ENCODE measurements at places on chromosomes 7 and 10. TPM values are rescaled to one million over a fixed set of nuclear protein-coding genes. Genes with fewer than 3 reads are reported as not detected.

- H3K4me1 ChIP-seq: no peaks in the 10 kb centered on the region
- no peaks in the 10 kb centered on the region for H3K27me3 ChIP-seq
- no peak overlapping the region for H3K4me3 ChIP-seq
- H3K36me3 ChIP-seq: no peaks in the 10 kb centered on the region
Measured at GRCh38 chr7:79528421-79528820, 75.0 kb upstream of the MAGI2 start.

GRCh38 chr7:51267169-51267568 is 49.4 kb downstream of the COBL start:
- peaks cover 8% of the 10 kb centered on the region for H3K27me3 ChIP-seq
- no peaks in the 10 kb centered on the region for H3K4me1 ChIP-seq
- H3K27ac ChIP-seq: no peak overlapping the region
- no peak overlapping the region for H3K4me3 ChIP-seq
- no peaks in the 10 kb centered on the region for H3K36me3 ChIP-seq
- no peak for DNase-seq

The CDCA7L gene
- total RNA-seq: 3.8 TPM

- H3K27ac ChIP-seq: no peak overlapping the region
- H3K4me3 ChIP-seq: no peak overlapping the region
- DNase-seq: peak; percentile 69
- no peaks in the 10 kb centered on the region for H3K27me3 ChIP-seq
Measured at GRCh38 chr7:80018941-80019808, 115.5 kb upstream of the GNAI1 start.

Measured in K562 (cell line).